ENCODE measurements at places on chromosomes 2 and 18. TPM values are rescaled to one million over a fixed set of nuclear protein-coding genes. Genes with fewer than 3 reads are reported as not detected.

- DNase-seq, result no peak
These were observed 88.8 kb downstream of the INHBB start for GRCh38 chr2:120434492-120435308.

DNA sequence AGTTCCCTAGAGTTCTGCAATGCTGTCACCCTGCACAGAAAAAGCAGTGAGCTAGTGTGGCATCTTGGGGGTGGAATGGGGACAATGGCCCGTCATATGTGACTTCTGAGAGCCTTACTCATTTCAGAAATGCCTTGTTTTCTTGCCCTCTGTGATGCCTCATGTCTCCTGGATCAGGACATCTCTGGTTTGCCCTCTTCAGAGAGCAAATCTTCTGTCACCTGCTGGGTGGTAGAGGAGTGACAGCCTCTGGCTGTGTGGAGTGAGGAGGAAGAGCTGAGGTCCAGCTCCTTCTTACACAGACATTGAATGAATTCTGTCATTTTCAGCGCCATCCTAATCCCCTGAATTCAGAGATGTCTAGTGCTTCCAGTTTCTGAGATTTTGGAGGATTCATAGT is 55.6 kb upstream of the PHLPP1 start:
- DNase-seq, result no peak

DNA sequence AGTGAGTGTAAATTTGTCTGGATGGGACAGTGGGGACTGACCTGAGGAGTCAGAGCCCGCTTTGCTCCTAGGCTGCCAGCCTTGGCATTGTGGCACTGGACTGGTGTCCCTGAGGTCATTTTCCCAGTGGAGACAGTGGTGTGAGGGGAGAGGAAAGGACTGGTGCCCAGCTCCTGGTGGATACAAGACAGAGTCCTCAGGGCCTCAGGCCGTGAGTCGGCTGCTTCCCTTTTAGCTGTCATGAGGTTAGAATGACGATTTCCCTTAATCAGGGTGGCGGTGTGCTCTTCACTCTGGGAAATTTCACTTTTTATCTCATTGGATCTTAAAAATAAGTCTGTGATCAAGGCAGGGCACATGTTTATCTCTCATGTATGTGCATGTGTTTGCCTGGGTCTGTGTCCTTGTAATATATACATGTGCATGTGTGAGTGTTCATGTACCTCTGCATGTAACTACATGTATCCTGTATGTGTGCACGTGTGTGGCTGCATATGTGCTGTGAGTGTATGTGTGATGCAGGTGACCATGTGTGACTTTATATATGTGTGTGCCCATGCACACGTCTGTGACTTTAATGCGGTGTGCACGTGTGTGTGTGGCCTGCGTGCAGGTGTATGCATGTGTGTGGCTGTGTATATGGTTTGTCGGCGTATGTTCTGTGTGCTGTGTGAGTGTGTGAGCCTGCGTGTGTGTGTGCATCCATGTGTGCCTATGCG is 55.7 kb downstream of the GLI2 start:
- no peak for DNase-seq

- no peak for DNase-seq
These were observed 61.5 kb upstream of the WDR75 start for GRCh38 chr2:189379731-189380261.

GRCh38 chr2:239918749-239919148 is 106.4 kb downstream of the NDUFA10 start:
- DNase-seq, result no peak

GRCh38 chr2:150924878-150925277 is 336.8 kb downstream of the RBM43 start:
- no peak for DNase-seq

LPIN2 gene
- 21.1 TPM for total RNA-seq

MYO5B gene
- total RNA-seq, result 0.51 TPM

ERBB4 gene
- total RNA-seq, result under 0.01 TPM

RFTN2 gene
- total RNA-seq, result 9.8 TPM
